ENCODE measurements at places on chromosomes 16 and 17. TPM values are rescaled to one million over a fixed set of nuclear protein-coding genes. Genes with fewer than 3 reads are reported as not detected.

DNA sequence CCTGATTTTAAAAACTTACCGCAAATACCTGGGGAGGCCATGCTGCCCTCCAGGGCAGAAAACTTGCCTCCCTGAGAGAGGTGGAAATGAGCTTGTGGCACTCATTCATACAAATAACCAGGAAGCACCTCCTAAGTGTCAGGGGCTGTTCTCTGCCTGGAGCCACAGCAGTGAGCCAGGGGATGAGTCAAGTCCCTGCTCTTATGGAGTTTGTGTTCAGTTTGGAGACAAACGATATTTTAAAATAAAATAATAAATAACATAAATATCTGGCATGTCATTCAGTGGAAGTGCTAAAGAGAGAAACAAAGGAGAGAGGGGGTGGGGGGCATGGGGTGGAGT is 313.8 kb downstream of the C16orf95 start:
- no peak for DNase-seq

GRCh38 chr17:38961413-38961812 is 5.8 kb downstream of the FBXO47 start:
- DNase-seq: no peak

GRCh38 chr16:63195336-63195735 is 1159.1 kb upstream of the CDH8 start:
- no peak for DNase-seq

DNA sequence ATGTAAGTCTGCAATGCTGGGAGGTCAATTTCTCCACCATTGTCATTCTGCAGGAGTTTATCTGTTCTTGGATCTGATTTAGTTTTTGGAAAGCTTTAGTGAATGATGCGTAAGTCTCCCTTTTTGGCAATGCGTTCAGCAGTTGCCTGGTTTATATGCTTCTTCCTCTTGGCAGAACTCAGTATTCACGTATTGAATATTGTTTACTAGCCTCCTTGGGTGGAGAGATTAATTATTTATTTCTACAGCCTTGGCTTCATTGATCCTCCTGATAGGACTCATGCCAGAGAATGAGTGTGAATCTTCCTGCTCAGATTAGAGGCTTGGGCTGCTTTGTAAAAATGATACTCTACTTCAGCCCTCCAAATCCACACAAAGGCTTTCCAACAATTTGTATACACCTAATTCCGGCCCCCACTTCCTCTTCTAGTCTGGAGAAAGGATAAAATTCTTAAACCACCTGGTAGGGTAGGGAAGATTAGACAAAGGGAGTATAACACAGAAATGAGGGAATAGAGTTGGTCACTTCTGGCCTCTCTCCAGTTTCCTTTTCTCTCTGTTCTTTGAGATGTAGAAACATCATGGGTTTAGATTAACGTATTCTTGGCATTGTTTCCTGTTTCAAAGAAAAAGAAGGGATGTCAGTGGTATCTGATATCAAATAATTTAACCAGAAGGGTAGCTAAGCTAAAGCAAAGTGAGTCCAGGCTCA is 929.8 kb downstream of the KCNJ2 start:
- DNase-seq: no peak

- DNase-seq: no peak
Measured at GRCh38 chr16:72959301-72959996, 88.5 kb downstream of the ZFHX3 start.

The SETD6 gene
- 40.5 TPM for total RNA-seq

The KRTAP16-1 gene
- total RNA-seq: not detected

The TAOK1 gene
- total RNA-seq: 90.6 TPM

The FOXN1 gene
- not detected for total RNA-seq
